ENCODE measurements at places on chromosomes 16 and 17. TPM values are rescaled to one million over a fixed set of nuclear protein-coding genes. Genes with fewer than 3 reads are reported as not detected.

The GUCY2D gene
- total RNA-seq = not detected

The CCL17 gene
- not detected for total RNA-seq

The CCDC144A gene
- 1.8 TPM for total RNA-seq

The KRTAP9-8 gene
- not detected for total RNA-seq

The LGALS9C gene
- not detected for total RNA-seq

The SLC5A11 gene
- 0.12 TPM for total RNA-seq

All from hair follicle dermal papilla cell (primary cell).